ENCODE measurements at places on chromosomes 5 and 9.

DNA sequence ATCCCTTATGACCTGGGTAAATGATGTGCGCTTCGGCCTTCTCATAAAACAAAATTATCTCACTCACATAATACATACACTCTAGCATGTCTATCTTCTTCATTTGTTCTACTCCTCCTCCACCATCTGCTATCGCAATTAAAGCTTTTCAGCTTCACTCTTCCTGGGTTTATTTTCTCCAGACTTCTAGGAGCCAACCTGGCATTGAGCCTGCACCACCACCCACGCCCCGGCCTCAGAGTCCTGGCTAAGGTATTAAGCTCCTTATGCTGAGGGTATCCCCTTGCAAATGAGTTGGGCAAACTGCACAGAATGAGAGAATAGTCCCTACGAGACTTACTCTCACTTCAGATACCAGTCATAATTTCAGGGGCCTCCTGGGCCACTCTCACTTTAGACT, 236.1 kb upstream of the CDH12 start:
- no peak for DNase-seq

DNA sequence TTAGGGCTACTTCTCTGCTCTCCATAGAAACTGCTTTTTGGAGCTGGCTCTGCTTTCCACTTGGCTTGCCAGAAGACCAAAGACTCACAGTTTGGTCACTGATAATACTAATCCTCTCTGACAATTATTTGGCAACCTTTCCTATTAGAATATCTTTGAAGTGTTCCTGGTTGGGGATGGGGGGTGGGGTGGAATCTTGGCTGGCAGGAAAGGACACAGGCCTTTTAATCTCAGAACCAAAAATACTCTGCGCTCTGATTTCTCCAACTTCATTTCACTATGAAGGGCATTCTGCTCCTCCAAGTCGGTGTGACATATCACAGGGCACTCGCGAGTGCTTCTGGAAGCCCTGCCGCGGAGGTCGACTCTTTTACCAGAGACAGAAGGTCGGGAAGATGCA, 1329.0 kb upstream of the WWC1 start:
- no peak for DNase-seq

GRCh38 chr9:133876144-133876543, 116.0 kb downstream of the VAV2 start:
- DNase-seq, result no peak

GRCh38 chr9:121597698-121598166, 53.7 kb upstream of the DAB2IP start:
- DNase-seq, result no peak

GRCh38 chr5:121797681-121798518, 53.8 kb upstream of the FTMT start:
- DNase-seq, result no peak

DNA sequence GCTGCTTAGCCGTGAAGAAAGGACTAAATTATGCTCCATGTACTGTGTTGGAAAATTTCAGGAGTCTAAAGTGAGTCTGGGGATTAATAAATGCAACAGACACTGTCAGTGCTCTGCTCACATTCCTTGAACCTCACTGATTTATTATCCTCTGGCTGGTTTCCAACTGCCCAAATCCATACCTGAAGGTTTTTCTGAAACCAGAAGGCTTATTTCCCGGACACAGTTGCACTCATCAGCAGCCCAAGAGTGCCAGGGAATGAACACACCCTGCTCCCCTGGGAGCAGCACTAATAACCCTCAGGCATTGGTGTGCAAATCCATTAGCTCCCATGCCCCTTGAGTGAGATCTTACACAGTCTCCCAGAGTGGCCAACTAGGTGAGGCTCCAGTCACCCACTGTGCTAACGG, 38.7 kb downstream of the F2R start:
- DNase-seq, result no peak

DNA sequence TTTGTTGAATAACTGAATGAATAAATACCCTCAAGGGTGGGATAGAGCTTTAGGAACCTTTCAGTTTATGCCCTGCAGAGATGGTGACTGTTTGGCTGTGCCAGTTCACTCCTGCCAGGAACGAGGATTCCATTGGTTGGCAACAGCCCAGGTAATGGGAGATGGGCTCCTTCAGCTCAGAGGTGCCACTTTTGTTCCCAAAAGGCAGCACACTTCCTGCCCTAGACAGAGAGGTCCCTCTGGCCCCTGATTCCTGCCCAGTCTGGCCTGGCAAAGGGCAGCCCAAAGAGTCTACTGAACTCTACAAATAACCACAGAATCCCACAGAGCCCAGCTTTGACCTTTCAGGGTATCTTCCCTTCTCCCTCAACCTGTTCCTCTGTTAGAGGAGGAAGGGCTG, 1.6 kb downstream of the C9orf152 start:
- no peak for DNase-seq

DNA sequence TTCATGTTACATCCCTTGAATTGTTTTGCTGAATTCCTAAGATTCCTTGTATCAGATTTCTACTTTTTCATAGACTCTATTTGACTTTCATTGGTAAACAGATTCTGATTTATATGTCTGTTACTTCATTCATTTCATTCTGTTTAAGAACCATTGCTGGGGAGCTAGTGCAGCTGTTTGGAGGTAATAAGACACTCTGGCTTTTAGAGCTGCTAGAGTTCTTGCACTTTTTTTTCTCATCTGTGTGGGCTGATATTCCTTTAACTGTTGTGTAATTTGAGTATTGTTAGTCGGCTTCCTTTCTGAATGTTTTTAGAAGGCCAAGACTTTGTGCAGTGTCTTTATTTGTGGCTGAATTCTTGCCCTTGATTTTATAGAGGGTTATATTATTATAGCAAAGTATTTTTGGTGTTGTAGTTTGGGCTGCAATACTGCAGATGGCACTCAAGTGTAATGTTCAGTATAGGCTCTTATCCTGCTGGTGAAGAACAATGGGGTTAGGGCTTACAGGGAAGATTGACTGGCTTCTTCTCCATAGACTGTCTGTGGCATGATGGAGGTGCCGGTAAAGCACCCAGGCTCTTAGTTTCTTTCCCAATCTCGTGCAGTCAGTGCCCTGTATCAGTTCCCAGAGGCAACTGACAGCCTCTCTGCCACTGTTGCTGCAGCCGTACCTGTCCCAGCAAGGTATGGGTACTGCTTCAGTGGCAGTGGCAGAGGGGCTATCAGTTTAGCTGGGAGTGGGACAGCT, 162.2 kb downstream of the OXCT1 start:
- no peak for DNase-seq

GRCh38 chr9:96078897-96079490, 203.5 kb downstream of the ERCC6L2 start:
- DNase-seq, result no peak

DNA sequence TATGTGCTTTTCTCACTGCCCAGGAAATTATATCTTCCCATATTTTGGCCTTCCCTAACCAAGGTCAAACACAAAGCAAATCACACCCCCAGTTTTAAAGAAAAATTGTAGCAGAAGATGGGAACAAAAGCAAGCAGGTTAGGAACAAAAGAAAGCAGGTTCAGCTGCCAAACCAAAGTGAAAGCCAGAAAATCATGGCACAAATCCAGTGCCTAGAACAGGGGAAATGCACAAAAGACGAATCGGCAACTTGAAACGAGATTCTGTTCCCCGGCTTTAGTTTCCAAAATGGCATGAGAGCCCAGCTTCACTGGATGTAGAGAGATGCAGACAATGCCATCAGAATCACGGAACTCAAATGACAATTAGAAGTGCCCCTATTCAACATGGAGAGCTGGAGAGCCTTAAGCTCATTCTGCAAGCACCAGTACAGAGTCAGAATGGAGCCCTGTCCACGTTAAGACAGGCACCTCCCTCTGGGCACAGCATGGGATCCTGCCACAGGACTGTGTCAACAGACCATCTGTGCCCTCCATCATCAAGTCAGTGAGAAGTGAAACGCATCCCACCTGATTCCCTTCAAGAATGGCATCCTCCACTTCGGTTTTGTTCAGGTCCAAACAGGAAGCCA, 13.8 kb downstream of the DNAH5 start:
- no peak for DNase-seq

DNA sequence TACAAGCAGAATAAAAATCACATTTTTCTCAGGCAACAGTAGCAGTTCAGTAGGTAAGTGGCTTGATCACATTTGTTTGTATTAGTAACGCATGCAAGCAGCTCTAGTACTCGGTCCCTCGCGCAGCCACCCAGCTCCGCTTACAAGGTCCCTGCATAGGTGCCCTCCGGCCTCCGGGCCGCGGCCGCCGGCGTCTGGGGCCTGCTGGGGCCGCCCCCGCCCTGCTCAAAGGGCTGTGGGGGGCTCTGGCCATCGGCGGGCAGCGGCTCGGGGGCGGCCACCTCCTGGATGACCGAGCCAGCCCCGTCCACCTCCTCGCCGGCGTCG, 50.2 kb upstream of the UBAC1 start:
- DNase-seq, result no peak

GRCh38 chr9:3830291-3830690, 304.5 kb upstream of the RFX3 start:
- DNase-seq, result no peak

DNA sequence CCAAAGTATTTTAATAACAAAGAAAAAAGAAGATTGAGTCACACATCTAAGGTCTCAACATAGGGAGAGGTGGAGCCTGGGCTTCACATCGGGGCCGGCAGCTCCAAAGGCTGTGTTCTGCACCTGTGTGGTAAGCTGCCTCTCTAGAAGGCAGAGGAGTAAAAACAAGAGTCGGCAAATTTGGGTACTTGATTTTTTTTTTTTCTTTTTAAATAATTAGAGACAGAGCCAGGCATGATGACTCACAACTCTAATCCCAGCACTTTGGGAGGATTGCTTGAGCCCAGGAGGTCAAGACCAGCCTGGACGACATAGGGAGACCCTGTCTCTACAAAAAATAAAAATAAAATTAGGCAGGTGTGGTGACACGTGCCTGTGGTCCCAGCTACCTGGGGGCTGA, 4.7 kb downstream of the URM1 start:
- no peak for DNase-seq

- DNase-seq, result no peak
These were observed 622.1 kb downstream of the PSAT1 start for GRCh38 chr9:78918976-78919375.

- DNase-seq, result no peak
These were observed 1005.8 kb downstream of the CDH12 start for GRCh38 chr5:21847300-21847699.

GRCh38 chr9:87062746-87063145, 115.4 kb upstream of the GAS1 start:
- DNase-seq, result no peak

DNA sequence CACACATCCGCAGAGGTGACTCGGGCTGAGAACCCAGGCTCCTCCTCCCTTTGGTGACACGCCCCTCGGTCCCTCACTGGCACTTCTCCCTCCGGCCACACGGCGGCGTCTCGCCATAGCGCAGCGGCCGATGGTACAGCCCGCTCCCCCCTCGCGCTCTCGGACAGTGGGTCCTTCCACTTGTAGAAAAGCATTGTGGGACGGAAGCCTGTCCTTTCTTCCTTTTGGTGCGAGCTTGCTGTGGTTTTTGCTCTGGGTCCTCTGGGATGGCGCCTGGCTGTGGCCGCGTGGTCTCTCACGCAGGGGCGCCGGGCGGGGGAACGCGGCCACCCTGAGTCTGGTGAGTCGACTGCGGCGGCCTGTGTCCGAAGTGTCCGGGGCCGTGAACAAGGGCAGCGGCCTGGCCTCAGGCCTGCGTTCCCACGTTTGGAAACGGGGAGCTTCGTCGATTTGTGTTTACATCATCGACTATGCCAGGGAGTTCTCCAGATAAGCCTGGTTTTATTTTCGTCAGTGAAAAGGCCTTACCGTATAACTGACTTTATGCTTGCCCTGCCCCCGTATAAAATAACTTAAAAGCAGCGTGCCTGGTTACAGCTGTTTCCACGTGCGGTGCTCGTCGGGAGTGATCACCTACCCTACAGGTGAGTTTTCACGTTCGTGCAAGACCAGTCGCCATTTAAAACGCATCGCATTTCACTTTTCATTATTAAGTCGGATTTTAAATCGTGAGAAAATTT, 258.3 kb downstream of the EPB41L4A start:
- DNase-seq, result peak; percentile 85

- DNase-seq, result peak; percentile 23
These were observed 209.0 kb downstream of the TTLL11 start for GRCh38 chr9:121884057-121884541.

- no peak for DNase-seq
These were observed 135.6 kb downstream of the NTRK2 start for GRCh38 chr9:84804951-84805694.

DNA sequence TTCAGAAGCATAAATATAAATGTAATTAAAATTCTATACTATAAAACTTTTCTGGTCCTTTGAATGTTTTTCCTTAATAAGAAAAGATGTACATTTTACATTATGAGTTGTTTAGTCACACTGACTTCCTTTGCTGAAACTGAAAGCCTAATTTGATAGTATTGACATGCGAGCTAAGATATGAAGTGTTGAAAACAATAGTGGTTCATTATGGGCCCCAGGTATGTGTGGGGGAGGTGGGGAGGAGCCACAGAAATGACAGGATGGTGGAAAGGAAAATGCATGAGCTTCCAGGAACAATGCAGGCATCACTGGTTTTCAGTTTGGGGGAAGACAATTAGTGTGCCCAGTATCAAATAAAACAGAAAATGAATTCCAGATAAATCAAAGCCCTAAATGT, 35.4 kb upstream of the RLN1 start:
- DNase-seq, result no peak

DNA sequence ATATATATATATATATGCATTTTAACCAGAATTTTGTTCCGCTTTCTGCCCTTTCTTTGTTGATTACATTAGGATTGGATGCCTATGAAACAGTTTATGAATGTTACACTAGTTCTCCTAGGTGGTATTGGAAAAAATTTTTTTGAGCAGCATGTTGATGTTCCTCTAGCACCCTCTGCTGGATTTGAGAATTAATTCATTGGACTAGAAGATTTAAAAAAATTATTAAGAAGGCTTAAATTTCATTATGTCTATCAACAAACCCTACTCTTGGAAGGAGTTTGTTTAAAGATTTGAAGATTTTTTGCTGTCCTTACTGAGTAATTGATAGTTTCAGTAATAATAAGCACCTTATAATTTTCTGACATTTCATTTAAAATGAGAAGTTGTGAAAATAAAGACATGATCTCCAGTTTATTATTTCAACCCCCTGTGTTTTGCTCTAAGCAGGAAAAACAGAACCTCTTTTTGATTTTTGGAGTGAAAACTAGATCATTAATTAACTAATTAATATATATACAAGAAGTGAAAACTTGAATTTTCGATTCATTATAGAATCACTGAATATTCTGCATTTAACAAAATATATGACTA, 89.6 kb downstream of the CCDC171 start:
- no peak for DNase-seq

GRCh38 chr5:80248378-80248777, 7.5 kb downstream of the SERINC5 start:
- no peak for DNase-seq

DNA sequence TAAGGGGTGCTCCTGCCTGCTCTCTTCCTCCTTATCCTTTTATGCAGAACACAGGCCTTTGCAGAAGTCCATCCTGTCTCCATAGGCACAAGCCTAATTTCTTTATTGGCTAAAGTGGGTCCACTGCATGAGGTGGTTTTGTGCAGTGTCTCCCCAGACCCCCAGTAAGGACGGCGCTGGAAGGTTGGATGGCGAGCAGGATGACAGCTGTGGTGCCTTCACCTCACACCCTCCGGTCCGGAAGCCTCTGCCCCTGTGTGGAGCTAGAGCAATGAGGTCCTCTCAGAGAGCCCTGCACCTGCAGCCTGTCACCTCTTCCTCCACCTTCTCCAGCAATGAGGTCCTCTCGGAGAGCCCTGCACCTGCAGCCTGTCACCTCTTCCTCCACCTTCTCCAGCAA, 393.7 kb upstream of the IRX1 start:
- no peak for DNase-seq

- no peak for DNase-seq
These were observed 711.0 kb upstream of the CTNND2 start for GRCh38 chr5:12615141-12615820.

All from amygdala (tissue), 56 donors.